Hair follicle dermal papilla cell (primary cell): ENCODE measurements at places on chromosomes 16 and 17. TPM values are rescaled to one million over a fixed set of nuclear protein-coding genes. Genes with fewer than 3 reads are reported as not detected.

ACSM3 gene
- 0.49 and 0.73 TPM in 2 replicates for total RNA-seq

GP1BA gene
- total RNA-seq, result not detected in 2 replicates

STRADA gene
- 23.9 and 29.4 TPM in 2 replicates for total RNA-seq

ZKSCAN2 gene
- total RNA-seq, result 8.4 and 8.9 TPM in 2 replicates

SLC5A11 gene
- total RNA-seq, result 0.12 TPM in 1 of 2 replicates, not detected in the other

GAS2L2 gene
- total RNA-seq, result not detected in 2 replicates

PLA2G15 gene
- 21.7 and 27.8 TPM in 2 replicates for total RNA-seq

ADCY7 gene
- total RNA-seq, result 56.0 and 86.2 TPM in 2 replicates

TNFRSF17 gene
- not detected in 2 replicates for total RNA-seq

ZG16 gene
- total RNA-seq, result not detected in 2 replicates

DYNLL2 gene
- 13.0 and 15.1 TPM in 2 replicates for total RNA-seq

SLC6A2 gene
- under 0.01 TPM in 1 of 2 replicates, not detected in the other for total RNA-seq

CD7 gene
- total RNA-seq, result 0.24 and 0.32 TPM in 2 replicates

P2RX5 gene
- total RNA-seq, result not detected in 2 replicates

ATXN2L gene
- 51.1 and 61.3 TPM in 2 replicates for total RNA-seq

CIITA gene
- total RNA-seq, result 4.9 and 6.8 TPM in 2 replicates

CLEC19A gene
- not detected in 2 replicates for total RNA-seq

PITPNM3 gene
- total RNA-seq, result 0.61 and 0.97 TPM in 2 replicates

CCT6B gene
- 3.0 and 3.2 TPM in 2 replicates for total RNA-seq

ENO3 gene
- 0.81 and 3.6 TPM in 2 replicates for total RNA-seq

XAF1 gene
- 51.5 and 90.9 TPM in 2 replicates for total RNA-seq

KAT8 gene
- 33.2 and 35.9 TPM in 2 replicates for total RNA-seq

ZNF629 gene
- total RNA-seq, result 20.9 and 22.2 TPM in 2 replicates

EVPLL gene
- total RNA-seq, result not detected in 2 replicates

REXO5 gene
- total RNA-seq, result 7.0 and 11.1 TPM in 2 replicates

SCIMP gene
- not detected in 2 replicates for total RNA-seq

DOC2B gene
- not detected in 2 replicates for total RNA-seq

TOP2A gene
- total RNA-seq, result 6.8 and 8.4 TPM in 2 replicates

CLEC3A gene
- total RNA-seq, result not detected in 2 replicates

MLKL gene
- total RNA-seq, result 11.5 and 15.7 TPM in 2 replicates
